H1 (cell line): ENCODE measurements at places on chromosomes 2 and 18. TPM values are rescaled to one million over a fixed set of nuclear protein-coding genes. Genes with fewer than 3 reads are reported as not detected.

Gene IL1F10
- not detected in 2 replicates for total RNA-seq

Gene NAT8
- not detected in 2 replicates for total RNA-seq

- DNase-seq = no peak
These were observed 673.1 kb upstream of the VRK2 start for GRCh38 chr2:57373530-57373929.

GRCh38 chr18:57649556-57650500 lies 28.2 kb upstream of the NARS1 start:
- DNase-seq = no peak

- no peak for DNase-seq
These were observed 145.4 kb downstream of the LPIN1 start for GRCh38 chr2:11891671-11892440.
